ENCODE measurements at places on chromosomes 12 and 14.

DNA sequence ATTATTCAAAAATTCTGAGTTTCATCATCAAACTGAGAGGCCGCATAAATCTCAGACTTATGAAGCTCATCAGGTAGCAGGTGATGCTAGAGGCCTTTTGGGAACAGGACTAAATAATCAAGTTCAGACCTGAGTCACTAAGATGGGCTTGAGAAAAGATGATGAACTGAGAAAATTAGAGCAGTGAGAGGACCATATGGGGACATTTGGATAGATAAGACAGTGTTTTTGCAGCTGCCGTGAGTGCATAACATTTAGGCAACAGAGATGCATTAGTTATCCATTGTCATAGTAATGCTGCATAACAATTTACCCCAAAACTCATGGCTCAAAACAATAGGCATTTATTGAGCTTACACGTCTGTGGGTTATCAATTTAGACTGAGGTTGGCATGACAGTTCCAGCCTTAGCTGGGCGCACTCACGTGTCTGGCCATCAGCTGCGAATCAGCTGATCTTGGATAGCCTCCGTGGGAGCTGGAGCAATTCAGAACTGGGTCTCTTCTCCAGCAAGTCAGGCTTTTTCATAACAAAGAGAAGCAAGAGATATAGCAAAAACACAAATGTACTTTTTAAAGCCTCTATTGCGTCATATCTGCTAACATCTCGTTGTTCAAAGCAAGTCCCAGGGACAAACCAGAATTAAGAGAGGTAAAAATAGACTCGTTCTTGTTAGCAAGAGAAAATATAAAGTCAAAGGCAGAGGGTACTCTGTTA, 72.8 kb downstream of the CAPZA3 start:
- DNase-seq, result no peak

DNA sequence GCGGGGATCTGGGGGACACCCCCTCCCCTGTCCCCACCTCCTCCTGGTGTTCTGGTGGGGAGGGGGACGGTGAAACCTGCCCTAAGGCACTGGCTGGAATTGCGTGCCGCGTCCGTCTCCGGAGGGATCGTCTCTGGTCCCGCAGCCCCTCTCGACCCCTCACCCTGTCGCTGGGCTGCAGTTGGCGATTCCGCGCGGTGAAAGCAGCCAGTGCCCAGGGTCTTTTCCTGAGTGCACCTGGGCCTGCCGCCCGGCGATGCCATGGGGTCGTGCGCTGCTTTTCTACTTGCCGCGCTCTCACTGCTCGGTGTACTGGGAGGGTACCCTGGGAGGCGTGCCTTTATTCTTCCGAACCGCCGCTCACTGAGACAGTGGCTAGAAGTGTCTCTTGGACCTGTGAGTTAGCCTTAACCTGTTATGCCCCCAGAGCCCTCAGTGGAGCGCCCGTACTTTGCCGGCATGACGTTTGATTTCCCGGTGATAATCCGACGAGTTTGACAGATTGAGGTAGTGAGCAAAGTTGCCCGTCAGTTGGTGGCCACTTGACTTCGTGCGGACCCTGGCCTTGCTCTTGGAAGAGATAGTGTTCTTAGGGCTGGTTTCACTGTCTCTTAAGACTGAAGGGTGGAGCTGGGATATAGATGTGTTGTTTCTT, 788 bp downstream of the SFSWAP start:
- DNase-seq, result no peak

- no peak for DNase-seq
Observed at GRCh38 chr12:116247377-116247776, 30.1 kb downstream of the MED13L start.

DNA sequence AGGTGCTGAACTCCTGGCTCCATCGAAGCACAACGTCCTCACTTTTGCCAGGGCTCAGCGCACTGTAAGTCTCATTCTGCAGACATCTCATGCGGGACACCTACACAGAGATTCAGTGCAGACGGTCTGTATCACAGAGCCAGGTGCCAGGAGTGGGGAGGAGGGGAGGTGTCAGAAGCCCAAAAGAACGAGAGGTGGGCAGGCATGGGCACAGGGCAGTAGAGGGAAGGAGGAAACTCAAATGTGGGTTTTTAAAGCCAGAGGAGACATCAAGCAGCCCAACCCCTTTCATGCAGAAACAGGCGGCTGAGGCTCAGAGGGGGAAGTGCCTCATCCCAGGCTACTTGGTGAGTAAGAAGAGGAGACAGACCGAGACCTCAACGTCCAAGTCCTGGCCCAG, 2.5 kb upstream of the LPAR5 start:
- DNase-seq, result no peak

- DNase-seq, result no peak
Observed at GRCh38 chr14:46540986-46541385, 110.6 kb downstream of the RPL10L start.

Data from stimulated activated CD8-positive, alpha-beta memory T cell treated with anti-CD3 and anti-CD28 coated beads, Interleukin-7, amount 100 ng/mL, for 1 hour (primary cell).